ENCODE measurements at places on chromosomes 12 and 14. TPM values are rescaled to one million over a fixed set of nuclear protein-coding genes. Genes with fewer than 3 reads are reported as not detected.

GRCh38 chr14:77989441-77989991 lies 180.7 kb upstream of the NRXN3 start:
- no peaks in the 10 kb centered on the region for H3K4me1 ChIP-seq
- no peak for DNase-seq
- H3K27ac ChIP-seq, result no peak overlapping the region
- no peaks in the 10 kb centered on the region for H3K36me3 ChIP-seq
- H3K4me3 ChIP-seq, result no peak overlapping the region

FOXA1 gene
- total RNA-seq, result 131 TPM

ARID2 gene
- total RNA-seq, result 17.5 TPM

DNA sequence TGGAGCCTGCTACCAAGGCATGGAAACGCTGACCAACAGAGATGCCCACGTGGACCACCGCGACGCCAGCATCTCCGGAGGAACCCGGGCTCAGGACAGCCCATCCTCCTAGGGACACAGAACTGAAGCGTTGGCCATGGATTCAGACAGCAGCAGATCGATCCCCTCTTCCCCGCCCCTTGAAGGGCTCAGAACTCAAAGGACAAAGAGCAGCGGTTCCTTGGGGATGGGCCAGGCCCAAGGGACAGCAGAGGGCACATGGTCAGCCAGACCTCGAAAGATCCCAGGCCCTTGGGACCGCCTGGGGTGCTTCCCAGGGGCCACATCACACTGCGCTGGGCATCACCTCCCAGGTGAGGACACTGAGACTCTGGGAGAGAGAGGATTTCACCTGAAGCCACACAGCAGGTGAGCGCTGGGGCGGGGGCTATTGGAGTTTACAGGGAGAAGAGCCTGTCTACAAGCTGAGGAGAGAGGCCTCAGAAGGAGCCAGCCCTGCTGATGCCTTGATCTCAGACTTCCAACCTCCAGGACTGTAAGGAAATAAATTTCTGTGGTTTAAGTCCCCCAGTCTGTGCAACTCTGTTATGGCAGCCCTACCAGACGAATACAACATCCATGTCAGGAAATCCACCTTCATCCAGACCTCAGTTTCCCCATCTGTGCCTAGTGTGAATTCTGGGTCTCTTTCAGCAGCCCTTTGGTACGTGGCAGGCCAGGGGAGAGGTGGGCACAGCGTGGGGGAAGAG lies 49.4 kb downstream of the CCNK start:
- H3K36me3 ChIP-seq, result no peaks in the 10 kb centered on the region
- no peaks in the 10 kb centered on the region for H3K27me3 ChIP-seq
- H3K4me3 ChIP-seq, result no peak overlapping the region
- no peaks in the 10 kb centered on the region for H3K4me1 ChIP-seq
- no peak for DNase-seq

- H3K27me3 ChIP-seq, result peaks cover 43% of the 10 kb centered on the region
- no peaks in the 10 kb centered on the region for H3K36me3 ChIP-seq
- H3K4me1 ChIP-seq, result no peaks in the 10 kb centered on the region
- no peak overlapping the region for H3K4me3 ChIP-seq
- H3K27ac ChIP-seq, result no peak overlapping the region
Measured at GRCh38 chr12:68113644-68114043, 45.9 kb downstream of the IFNG start.

GRCh38 chr12:66061557-66062289 lies 68.8 kb downstream of the LLPH start:
- H3K4me3 ChIP-seq, result no peak overlapping the region
- H3K4me1 ChIP-seq, result peaks cover 12% of the 10 kb centered on the region
- no peaks in the 10 kb centered on the region for H3K27me3 ChIP-seq
- DNase-seq, result no peak
- no peak overlapping the region for H3K27ac ChIP-seq
- no peaks in the 10 kb centered on the region for H3K36me3 ChIP-seq

DNA sequence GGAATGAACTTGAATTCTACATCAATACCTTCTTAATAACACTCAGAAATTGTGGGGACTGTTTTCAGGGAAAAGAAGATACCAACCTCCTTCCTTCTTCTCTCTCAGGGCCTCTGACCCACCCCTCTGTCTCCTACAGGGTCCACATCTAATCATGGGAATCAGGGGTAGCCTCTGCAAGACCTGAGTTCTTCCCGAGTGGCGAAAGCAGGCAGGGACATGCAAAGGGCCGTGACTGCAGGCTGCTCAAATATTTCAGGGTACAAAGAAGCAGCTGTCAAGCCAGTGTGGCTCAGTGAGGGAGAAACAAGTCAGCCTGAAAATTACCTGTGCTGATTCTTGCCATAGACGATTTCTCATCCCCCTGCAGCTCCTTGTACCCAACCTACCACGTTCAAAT lies 123.1 kb upstream of the PARP11 start:
- peaks cover 17% of the 10 kb centered on the region for H3K4me1 ChIP-seq
- H3K27ac ChIP-seq, result no peak overlapping the region
- H3K4me3 ChIP-seq, result no peak overlapping the region
- peaks cover 35% of the 10 kb centered on the region for H3K27me3 ChIP-seq

DNA sequence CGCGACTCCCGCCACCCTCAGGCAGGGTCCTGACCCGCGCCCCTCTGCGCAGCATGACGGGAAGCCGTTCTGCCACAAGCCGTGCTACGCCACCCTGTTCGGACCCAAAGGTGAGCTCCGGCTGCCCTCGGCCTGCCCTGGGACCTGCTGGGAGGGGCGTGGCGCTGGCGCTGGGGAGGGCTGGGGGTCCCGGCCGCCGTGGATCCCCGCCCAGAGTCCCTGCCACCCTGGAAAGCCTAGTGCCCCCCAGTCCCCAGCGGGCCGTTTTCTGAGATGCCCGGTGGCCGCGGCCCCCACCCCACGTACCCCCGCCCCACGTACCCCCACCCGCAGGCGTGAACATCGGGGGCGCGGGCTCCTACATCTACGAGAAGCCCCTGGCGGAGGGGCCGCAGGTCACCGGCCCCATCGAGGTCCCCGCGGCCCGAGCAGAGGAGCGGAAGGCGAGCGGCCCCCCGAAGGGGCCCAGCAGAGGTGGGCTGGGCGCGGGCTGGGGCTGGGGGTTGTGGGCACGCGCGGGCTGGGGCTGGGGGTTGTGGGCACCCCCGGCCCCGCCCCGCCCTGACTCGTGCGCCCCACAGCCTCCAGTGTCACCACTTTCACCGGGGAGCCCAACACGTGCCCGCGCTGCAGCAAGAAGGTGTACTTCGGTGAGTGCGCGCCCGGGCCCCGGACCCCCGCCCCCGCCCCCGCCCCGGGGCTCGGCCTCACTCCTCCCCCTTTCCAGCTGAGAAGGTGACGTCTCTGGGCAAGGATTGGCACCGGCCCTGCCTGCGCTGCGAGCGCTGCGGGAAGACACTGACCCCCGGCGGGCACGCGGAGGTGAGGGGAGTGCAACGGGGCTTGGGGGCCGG lies 4.0 kb downstream of the CRIP2 start:
- H3K27ac ChIP-seq, result no peak overlapping the region
- H3K36me3 ChIP-seq, result peaks cover 65% of the 10 kb centered on the region
- peaks cover 28% of the 10 kb centered on the region for H3K4me1 ChIP-seq
- H3K27me3 ChIP-seq, result no peaks in the 10 kb centered on the region
- no peak overlapping the region for H3K4me3 ChIP-seq
- no peak for DNase-seq

GRCh38 chr12:49929581-49929980 lies 21.0 kb upstream of the AQP2 start:
- H3K4me3 ChIP-seq, result no peak overlapping the region
- H3K36me3 ChIP-seq, result no peaks in the 10 kb centered on the region
- H3K4me1 ChIP-seq, result no peaks in the 10 kb centered on the region
- H3K27me3 ChIP-seq, result no peaks in the 10 kb centered on the region

RAP1B gene
- 159 TPM for total RNA-seq

GRCh38 chr14:100085462-100085861 lies 20.2 kb downstream of the EVL start:
- no peaks in the 10 kb centered on the region for H3K27me3 ChIP-seq
- H3K4me1 ChIP-seq, result no peaks in the 10 kb centered on the region
- H3K4me3 ChIP-seq, result no peak overlapping the region

GRCh38 chr14:88552876-88553275 lies 1.9 kb downstream of the PTPN21 start:
- H3K36me3 ChIP-seq, result peaks cover 28% of the 10 kb centered on the region
- H3K27me3 ChIP-seq, result no peaks in the 10 kb centered on the region
- peak overlapping the region; percentile 73 for H3K4me3 ChIP-seq
- no peak for DNase-seq
- peaks cover 23% of the 10 kb centered on the region for H3K4me1 ChIP-seq

MSRB3 gene
- 1.5 TPM for total RNA-seq

RIMKLB gene
- 29.3 TPM for total RNA-seq

GRCh38 chr12:54356951-54357356 lies 7.3 kb downstream of the GPR84 start:
- no peak overlapping the region for H3K27ac ChIP-seq
- no peaks in the 10 kb centered on the region for H3K27me3 ChIP-seq
- no peak overlapping the region for H3K4me3 ChIP-seq
- H3K36me3 ChIP-seq, result peaks cover 4% of the 10 kb centered on the region
- DNase-seq, result no peak

DNA sequence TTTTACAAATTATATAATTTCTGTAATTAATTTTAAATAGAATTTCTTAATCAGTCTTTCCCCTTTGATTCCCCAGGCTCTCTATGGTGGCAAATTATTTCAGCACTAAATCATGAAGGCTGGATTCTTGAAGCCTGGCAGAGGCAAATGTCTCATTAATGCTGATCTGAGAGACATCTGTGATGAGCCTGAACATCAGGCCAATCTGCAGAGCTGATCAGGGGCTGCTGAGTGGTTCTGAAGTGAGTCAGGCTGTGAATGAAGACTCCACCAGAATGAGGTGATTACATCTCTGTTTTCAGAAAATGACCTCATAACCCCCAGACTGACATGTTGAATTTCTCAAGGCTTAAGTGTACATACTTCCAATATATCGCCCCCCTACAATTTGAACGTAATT lies 124.2 kb upstream of the MIS18BP1 start:
- no peaks in the 10 kb centered on the region for H3K4me1 ChIP-seq
- no peak overlapping the region for H3K4me3 ChIP-seq
- H3K27ac ChIP-seq, result no peak overlapping the region
- no peak for DNase-seq
- H3K36me3 ChIP-seq, result no peaks in the 10 kb centered on the region

TMEM52B gene
- not detected for total RNA-seq

GPR84 gene
- total RNA-seq, result not detected

DNA sequence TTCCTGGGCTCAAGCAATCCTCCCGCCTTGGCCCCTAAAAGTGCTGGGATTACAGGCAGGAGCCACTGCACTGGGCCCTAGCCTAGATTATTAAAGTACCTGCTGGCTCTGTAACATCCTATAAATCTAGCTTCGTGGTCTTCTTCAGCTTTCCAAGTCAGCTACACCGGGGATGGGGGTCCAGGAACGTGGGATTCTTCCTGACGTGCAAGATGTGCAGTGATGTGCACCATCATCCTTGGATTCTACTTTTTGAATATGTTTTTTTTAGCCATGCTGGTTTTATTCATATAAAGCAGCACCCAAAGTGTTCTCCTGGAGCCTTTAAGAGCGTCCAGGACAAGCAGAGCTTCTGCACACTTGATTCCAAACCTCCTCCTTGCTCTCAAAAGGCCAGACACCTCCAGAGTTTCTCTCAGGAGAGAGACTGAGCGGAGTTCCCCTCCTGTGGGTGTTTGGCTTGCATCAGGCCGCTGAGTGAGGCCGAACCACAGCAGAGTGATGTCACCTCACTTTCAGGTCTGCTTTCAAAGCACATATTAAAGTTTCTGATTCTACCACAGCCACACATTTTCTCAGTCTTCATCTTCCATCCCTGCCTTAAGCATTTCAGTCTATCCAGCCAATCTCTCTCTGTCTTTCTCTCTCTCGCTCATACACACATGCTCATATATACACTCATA lies 33.4 kb downstream of the VCPKMT start:
- no peak for DNase-seq
- no peaks in the 10 kb centered on the region for H3K27me3 ChIP-seq
- no peak overlapping the region for H3K27ac ChIP-seq
- no peak overlapping the region for H3K4me3 ChIP-seq
- H3K36me3 ChIP-seq, result no peaks in the 10 kb centered on the region
- no peaks in the 10 kb centered on the region for H3K4me1 ChIP-seq

- peak overlapping the region; percentile 14 for H3K27ac ChIP-seq
- H3K4me1 ChIP-seq, result peaks cover 13% of the 10 kb centered on the region
- H3K27me3 ChIP-seq, result no peaks in the 10 kb centered on the region
- peak; percentile 88 for DNase-seq
Measured at GRCh38 chr12:100163416-100164152, 20.9 kb upstream of the BLTP3B start.

GRCh38 chr14:72740966-72741825 lies 152.7 kb downstream of the DPF3 start:
- H3K27me3 ChIP-seq, result no peaks in the 10 kb centered on the region
- no peak for DNase-seq
- no peaks in the 10 kb centered on the region for H3K36me3 ChIP-seq
- H3K4me3 ChIP-seq, result no peak overlapping the region

GRCh38 chr14:105141486-105142281 lies 26.9 kb downstream of the JAG2 start:
- no peak overlapping the region for H3K27ac ChIP-seq
- peaks cover 13% of the 10 kb centered on the region for H3K36me3 ChIP-seq
- DNase-seq, result no peak
- H3K4me3 ChIP-seq, result no peak overlapping the region
- no peaks in the 10 kb centered on the region for H3K27me3 ChIP-seq

DNA sequence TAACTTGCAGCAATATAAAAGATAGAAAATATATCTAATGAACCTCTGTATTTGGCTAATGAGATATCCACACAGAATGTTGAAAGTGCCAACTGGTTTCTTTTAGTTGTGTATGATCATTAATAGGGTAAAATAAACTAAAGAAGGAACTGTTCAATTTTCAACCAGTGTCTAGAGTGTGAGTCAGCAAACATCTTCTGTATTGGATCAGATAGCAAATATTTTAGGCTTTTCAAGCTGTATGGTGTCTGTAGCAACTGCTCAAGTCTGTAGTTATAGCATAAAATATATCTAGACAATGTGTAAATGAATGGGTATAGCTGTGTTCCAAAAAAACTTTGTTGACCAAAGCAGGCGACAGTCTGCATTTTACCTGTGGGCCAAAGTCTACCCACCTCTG lies 23.5 kb upstream of the NOVA1 start:
- H3K27me3 ChIP-seq, result no peaks in the 10 kb centered on the region
- no peak overlapping the region for H3K27ac ChIP-seq
- DNase-seq, result no peak
- no peak overlapping the region for H3K4me3 ChIP-seq

KRT74 gene
- total RNA-seq, result not detected

- H3K36me3 ChIP-seq, result no peaks in the 10 kb centered on the region
- H3K4me1 ChIP-seq, result peaks cover 8% of the 10 kb centered on the region
- H3K27ac ChIP-seq, result no peak overlapping the region
- no peak overlapping the region for H3K4me3 ChIP-seq
- no peak for DNase-seq
- no peaks in the 10 kb centered on the region for H3K27me3 ChIP-seq
Measured at GRCh38 chr12:59808317-59808910, 212.6 kb downstream of the SLC16A7 start.

KRT2 gene
- not detected for total RNA-seq

Measured in Calu3 (cell line).